ENCODE measurements at places on chromosomes 2 and 18.

GRCh38 chr2:3595985-3596384 lies 1.1 kb downstream of the COLEC11 start:
- no peak for DNase-seq

DNA sequence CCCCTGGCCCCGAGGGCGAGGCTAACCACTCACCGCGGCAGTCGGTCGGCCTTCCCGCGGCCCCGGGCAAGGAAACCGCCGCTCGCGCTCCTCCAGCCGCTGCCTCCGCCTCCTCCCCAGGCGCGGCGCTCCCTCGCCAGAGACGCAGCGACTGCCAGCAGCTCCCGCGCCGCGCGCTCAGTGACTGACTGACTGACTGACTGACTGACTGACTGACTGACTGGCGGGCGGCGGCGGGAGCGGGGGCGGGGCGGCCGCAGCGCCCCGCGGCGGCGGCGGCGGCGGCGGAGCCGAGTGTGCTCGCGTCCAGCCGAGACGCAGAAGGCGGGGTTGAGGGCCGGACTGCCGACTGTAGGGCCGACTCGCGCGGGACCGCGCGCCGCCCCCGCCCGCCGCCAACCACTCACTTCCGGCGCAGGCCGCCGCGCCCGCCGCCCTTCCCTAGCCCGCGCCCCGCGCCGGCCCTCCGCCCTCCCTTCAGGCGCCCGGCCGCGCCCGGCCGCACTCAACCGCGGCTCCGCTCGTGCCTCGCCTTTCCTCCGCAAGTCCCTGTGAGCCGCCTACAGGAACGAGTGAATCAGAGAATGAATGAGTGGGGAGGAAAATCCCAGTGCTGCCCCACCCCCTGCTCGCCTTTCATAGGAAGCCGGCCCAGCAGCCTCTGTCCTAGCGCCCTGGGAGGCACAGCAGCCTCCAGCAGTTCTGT lies at the start of gene RAPH1:
Gene RAPH1 (minus strand): TSS at position 224 of the 706 bp plus-strand sequence. CDS start 39,948 bp downstream, outside the sequence.
- DNase-seq = peak; percentile 56

- DNase-seq = no peak
Measured at GRCh38 chr2:30421604-30422443, 25.2 kb upstream of the LCLAT1 start.

- DNase-seq = no peak
Measured at GRCh38 chr2:240914645-240915525, 8.7 kb downstream of the CROCC2 start.

- no peak for DNase-seq
Measured at GRCh38 chr2:7930800-7931635, 750.8 kb upstream of the ID2 start.

DNA sequence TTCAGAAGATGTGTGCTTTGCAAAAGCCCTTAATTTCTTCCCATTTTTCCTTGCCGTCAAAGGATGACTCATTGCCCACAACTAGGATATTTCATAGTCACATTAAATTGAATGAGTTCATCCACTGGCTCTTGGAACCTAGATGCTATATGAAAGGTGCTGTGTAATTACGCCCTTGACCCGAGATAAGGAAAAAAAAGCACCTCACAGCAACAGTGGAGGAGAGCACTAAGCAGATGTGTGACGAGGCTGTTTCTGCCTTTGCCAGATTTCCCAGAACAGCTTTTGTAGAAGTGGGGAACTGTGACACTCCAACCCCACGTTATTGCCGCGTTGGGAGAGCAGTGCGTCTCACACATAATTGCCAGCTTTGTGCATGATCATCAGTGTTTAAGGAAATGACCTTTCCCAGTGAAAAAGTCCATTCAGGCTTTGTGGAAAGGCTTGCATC lies 33.3 kb upstream of the TMEM87B start:
- DNase-seq = no peak

DNA sequence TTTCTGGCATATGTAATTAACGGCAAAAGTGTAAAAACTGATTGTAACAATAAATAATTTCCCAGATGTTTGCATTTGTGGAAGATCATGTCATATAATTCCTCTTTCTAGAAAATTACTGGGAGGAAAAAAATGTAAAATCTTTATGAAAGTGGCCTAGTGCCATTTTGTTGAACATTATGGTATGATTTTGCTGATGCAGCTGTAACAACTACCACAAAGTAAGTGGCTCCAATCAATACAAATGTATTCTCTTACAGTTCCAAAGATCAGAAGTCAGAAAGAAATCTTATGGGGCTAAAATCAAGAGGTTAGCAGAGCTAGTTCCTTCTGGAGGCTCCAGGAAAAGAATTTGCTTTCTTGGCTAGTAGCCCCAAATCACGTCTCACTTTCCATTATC lies 281.4 kb downstream of the CCDC178 start:
- no peak for DNase-seq
